ENCODE measurements at places on chromosomes 3 and 15.

- no peak for DNase-seq
These were observed 4.0 kb downstream of the CCR5 start for GRCh38 chr3:46374755-46375154.

DNA sequence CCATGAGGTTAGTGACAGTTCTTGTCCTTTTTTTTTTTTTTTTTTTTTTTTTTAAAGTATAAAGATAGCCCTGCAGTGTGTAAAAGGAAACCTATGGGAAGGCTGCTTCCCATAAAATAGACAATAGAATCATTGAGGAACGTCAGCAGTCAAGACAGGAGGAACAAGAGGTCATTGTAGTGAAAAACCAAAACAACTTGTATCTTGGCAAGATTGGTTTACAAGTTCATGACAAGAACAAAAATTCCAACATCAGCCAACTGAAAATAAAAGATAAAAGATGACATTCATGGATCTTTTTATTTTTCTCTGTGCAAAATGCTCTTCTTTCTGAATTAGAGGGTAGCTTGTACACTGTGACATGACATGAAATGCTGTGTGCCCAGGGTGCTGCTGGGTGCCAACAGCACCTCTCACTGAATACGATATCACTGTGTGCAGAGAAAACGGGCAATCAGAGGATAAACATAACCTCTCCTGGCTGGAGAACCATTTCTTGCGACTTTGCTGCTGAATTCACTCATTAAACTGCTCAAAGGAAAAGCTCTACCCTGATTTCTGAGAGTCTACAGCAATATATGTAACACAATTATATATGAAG is 30.1 kb upstream of the IP6K2 start:
- no peak for DNase-seq

GRCh38 chr3:178086144-178086825 is 450.0 kb upstream of the KCNMB2 start:
- no peak for DNase-seq

GRCh38 chr15:85964471-85964870 is 115.2 kb upstream of the AGBL1 start:
- DNase-seq: no peak

DNA sequence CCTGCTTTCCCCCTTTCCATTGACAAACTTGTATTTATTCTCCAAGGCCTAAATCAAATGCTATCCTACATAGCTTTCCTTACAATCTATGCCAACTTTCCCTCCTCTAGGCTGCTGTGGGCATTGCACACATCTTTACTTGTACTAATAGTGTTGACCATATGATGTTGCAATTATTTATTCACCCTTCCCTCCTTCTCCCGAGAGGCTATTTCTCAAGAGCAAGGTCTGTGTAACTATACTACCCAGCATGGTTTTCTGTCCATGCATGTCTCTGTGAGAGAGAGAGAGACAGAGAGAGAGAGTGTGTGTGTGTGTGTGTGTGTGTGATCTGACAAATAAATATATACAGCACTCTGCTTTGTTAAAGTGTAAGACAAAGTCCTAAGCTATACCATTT is 63.8 kb downstream of the GTPBP8 start:
- no peak for DNase-seq

- DNase-seq: no peak
These were observed 75.8 kb upstream of the FAM98B start for GRCh38 chr15:38378161-38378560.

- no peak for DNase-seq
These were observed 459.4 kb downstream of the GBE1 start for GRCh38 chr3:81302045-81302444.

- no peak for DNase-seq
These were observed 12.4 kb upstream of the OTOL1 start for GRCh38 chr3:161484226-161484625.

- no peak for DNase-seq
These were observed 858 bp downstream of the NTRK3 start for GRCh38 chr15:88255484-88256278.

- no peak for DNase-seq
These were observed 166.5 kb upstream of the TMCO5A start for GRCh38 chr15:37767841-37768455.

- no peak for DNase-seq
These were observed 60.8 kb downstream of the RGMA start for GRCh38 chr15:93028111-93028631.

- no peak for DNase-seq
These were observed 54.8 kb downstream of the ATP13A4 start for GRCh38 chr3:193499801-193500485.

DNA sequence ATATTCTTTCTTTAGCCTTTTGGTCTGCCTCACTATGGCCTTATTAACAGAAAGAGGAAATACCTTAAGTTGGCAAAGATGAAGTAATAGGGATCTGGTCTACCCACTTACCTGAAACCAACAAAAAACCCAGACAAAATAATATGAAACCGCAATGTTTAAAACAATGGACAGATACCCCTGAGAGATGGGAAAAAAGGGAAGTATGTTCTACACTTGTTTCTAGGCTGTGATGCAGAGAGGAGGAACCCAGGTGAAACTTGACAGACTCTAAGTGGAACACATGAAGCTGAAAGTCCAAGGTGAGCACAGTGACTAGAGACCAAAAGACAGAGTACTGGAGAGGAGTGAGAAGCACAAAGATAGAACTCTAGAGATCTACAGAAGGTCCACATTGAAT is 78.4 kb downstream of the NR2E3 start:
- DNase-seq: no peak

DNA sequence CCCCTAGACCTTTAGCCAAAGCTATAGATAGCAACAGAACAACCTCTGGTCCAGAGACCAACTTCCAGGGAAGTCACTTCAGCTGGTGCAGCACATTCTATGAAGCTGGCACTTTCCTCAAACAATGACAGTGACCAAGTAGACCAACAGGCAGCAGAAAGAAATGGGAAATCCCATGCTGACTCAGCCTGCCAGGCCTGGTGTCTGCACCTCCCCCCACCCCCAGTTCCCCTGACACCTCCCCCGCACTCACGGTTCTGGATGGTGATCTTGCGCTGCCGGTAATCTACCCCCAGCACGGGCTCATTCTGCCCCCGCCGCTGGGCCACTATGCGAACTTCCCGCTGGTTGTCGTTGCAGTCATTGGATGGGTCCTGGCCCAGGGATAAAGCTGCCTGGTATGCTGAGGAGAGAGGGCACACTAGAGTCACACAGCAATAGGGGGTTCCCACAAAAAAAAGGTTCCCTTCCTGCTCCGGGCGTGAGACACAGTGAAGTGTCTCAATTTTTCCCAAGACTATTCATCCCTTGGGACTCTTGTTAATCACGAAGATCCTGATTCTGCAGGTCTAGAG is 17.0 kb downstream of the ILDR1 start:
- DNase-seq: no peak

GRCh38 chr3:10392244-10392643 is 71.3 kb upstream of the SEC13 start:
- DNase-seq: no peak

GRCh38 chr3:185585518-185585858 is 607 bp upstream of the SENP2 start:
- DNase-seq: no peak

- no peak for DNase-seq
These were observed 17.2 kb upstream of the GREM1 start for GRCh38 chr15:32700501-32701150.

DNA sequence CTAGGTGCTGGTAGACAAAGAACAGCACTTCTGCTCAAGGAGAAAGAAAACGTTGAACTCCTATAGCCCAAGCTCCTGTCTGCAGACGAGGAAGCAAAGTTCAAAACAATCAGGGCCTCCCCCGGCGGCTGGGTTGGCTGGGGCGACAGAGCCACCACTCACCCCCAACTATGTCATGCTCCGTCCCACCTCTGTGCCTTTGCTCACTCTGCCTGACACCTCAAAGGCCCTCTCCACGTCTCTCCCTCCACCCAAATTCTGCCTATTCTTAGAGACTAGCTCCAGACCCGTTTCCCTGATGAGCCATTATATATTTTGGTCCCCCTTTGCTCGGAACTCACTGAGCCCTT is 304.3 kb downstream of the TLE3 start:
- DNase-seq: no peak

DNA sequence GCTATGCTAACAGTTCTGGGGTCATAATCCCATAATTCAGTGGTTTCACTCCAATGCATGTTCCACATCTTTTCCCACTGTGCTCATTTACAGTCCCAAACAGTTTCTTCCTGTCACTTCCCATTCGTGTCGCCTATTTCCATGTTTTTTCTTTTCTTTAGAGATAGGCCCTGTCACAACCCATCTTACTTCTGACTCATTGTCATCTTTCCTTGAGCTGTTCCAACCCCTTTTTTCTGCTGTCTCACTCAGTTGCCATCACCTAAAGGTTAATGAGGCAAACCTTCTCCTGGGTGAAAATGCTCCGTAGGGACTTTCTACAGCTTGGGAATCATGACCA is 814.5 kb downstream of the VGLL3 start:
- DNase-seq: no peak

Measured in stimulated activated CD8-positive, alpha-beta memory T cell treated with anti-CD3 and anti-CD28 coated beads, Interleukin-4, amount 100 ng/mL, for 24 hours (primary cell).